Activated CD4-positive, alpha-beta T cell treated with anti-CD3 and anti-CD28 coated beads for 4 hours (primary cell): ENCODE measurements at places on chromosomes 4 and X.

- DNase-seq: no peak
These were observed 234.1 kb downstream of the STIM2 start for GRCh38 chr4:27094783-27095182.

DNA sequence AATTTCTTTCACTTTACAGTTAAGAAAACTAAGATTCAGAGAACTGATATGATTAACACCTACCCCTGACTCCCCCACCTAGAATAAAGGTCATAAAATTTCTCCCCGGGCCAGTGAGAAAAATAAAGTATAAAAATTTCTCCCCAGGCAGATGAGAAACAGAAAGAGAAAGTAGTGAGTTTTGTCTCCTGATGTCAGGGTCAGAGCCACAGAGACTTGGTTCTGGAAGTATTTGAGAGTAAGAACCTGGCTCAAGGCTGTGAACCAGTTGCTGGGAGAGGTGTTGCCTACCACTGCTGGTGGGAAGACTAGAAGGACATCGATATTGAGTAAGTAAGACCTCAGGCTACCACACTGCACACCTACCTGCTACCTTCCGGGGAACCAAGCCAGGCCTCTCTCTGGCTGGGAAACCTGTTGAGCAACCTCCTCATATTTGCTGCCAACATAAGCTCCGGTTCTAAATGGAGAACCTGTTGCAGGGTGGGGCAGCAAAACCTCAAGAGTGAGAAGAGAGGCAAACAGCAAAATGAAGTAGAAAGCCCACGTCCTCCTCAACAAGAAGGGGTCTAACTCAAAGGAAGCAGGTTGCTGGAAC, 104.2 kb upstream of the PUDP start:
- no peak for DNase-seq

DNA sequence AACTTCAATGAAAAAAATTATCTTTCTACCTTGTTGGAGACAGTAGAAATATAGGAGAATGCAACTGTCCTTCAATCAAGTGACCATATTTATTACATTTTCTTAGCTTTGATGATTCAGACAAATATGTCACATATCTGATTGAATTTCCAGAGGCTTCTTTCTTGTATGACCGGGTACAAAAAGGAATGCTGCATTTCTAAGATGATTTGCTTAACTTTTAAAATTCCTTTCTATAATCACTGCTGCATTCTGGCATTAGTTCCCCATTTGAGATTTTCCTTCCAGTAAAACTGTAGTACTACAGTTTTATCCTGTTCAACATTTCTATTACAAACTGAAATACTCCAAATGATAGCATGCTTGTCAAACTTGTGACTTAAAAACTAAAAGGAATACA, 5.2 kb downstream of the MFSD8 start:
- no peak for DNase-seq

DNA sequence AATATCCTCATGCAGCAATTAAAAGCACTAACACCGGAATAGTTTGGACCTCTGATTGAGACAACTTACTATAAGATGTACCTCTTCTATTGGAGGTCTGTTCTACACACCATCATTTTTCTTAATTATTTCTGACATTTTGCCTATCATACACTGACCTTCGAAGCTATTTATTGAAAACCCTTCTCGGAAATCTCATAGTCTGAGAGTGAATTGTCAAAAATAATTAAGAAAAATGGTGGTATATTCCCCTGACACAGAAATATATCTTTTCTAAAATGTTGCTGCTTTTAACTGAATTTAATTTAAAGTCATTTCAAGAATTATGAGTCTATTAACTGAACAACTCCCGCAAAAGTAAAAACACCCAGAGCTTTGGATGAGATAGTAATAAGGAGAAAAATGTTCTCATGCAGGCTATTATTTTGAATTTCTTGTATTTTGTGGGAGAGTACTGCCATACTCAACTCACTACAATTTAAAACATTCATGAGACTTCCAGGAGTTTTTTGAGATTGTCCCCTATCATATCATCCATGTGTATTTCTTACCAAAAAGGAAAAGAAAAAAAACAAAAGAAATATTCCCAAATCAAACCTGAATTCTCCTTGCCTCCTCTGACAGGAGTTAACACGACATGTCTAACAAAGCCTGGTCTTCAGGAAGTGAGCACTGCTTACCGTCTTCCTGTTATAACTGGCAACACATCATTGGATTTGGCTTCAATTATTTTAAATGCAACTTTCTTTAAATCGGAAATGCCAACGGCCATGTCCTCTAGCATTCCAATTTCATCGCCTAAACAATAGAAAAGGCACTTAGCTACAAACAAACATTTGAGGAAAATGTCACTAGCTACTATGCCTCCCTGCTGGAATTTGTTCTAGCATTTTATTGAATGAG, 485.3 kb downstream of the IL15 start:
- DNase-seq: no peak

- DNase-seq: peak; percentile 40
These were observed 92.5 kb upstream of the ENPP6 start for GRCh38 chr4:184310171-184310567.
